ENCODE measurements at places on chromosomes 7 and 10.
A peak's percentile ranks its signal among the peaks of the same experiment; 100 is the strongest.

- peaks cover 13% of the 10 kb centered on the region for H3K4me1 ChIP-seq
- no peaks in the 10 kb centered on the region for H3K27me3 ChIP-seq
- H3K27ac ChIP-seq, result peak overlapping the region; percentile 81
- peak; percentile 82 for DNase-seq
- H3K36me3 ChIP-seq, result peaks cover 5% of the 10 kb centered on the region
These were observed 9.3 kb downstream of the ARL3 start for GRCh38 chr10:102704915-102705314.

DNA sequence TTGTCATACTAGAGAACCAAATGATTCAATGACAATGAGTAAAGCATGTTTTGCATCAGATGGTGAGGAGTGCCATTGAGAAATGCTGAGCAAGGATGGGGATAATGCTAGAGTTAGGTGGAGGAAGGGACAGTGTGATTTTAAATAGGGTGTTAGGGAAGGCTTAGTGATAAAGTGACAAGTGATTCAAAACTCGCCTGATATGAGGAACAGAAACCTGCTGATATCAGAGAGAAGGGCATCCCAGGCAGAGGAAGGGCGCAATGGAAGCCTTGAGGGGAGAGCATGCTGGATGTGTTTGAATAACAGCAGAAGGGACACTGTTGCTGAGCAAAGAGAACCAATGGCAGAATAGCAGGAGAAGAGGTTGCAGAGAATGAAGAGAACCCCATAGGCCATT lies 196.2 kb downstream of the NRG3 start:
- no peaks in the 10 kb centered on the region for H3K4me1 ChIP-seq
- no peak overlapping the region for H3K27ac ChIP-seq
- H3K27me3 ChIP-seq, result no peaks in the 10 kb centered on the region
- H3K4me3 ChIP-seq, result no peak overlapping the region
- no peak for DNase-seq

- peaks cover 9% of the 10 kb centered on the region for H3K4me1 ChIP-seq
- no peak for DNase-seq
- H3K27me3 ChIP-seq, result peaks cover 4% of the 10 kb centered on the region
- no peak overlapping the region for H3K4me3 ChIP-seq
- H3K36me3 ChIP-seq, result no peaks in the 10 kb centered on the region
These were observed 2.9 kb upstream of the MYOZ1 start for GRCh38 chr10:73644015-73644743.

- H3K27me3 ChIP-seq, result no peaks in the 10 kb centered on the region
- no peaks in the 10 kb centered on the region for H3K4me1 ChIP-seq
These were observed 148.7 kb upstream of the MKI67 start for GRCh38 chr10:128274938-128275337.

GRCh38 chr7:134709197-134709596 lies 62.5 kb downstream of the BPGM start:
- H3K36me3 ChIP-seq, result no peaks in the 10 kb centered on the region
- no peak overlapping the region for H3K27ac ChIP-seq
- H3K4me1 ChIP-seq, result peaks cover 16% of the 10 kb centered on the region

DNA sequence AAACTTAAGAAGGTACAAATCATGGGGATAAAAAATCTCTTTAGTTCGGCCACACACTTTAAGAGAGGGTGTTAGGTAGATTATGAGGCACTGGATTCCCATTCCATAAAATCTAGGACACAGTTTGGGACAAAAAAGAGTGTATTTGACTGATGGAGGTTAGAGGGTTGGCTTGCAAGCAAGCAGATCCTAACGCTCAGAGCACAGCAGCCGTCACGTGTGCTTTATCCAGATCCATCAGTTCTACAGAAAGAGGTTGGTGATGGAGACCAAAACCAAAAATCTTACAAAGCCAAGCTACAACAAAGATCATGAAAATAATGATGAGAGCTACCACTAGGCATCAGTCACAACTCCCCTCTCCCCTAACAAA lies 549.4 kb downstream of the TNS3 start:
- H3K36me3 ChIP-seq, result no peaks in the 10 kb centered on the region
- no peak overlapping the region for H3K27ac ChIP-seq
- no peaks in the 10 kb centered on the region for H3K4me1 ChIP-seq
- no peak for DNase-seq

DNA sequence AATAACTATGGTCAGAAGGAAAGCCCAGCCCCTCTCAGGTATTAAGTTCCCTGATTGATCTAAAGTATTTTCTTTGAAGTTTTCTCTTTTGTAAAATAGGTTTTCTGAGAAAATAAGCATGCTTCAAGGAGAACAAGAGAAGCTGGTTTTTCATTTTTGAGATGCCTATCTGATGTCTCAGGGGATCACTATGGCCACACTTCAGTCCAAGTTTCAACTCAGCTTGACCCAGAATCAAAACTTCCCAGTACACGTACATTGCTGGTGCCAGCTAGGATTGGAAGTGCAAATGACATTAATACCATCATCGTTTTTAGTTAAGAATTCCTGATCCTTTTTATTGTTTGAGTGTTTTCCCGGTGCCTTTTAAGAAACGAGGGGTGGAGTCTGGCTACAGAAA lies 7.2 kb downstream of the ITIH5 start:
- H3K36me3 ChIP-seq, result no peaks in the 10 kb centered on the region
- peaks cover 2% of the 10 kb centered on the region for H3K27me3 ChIP-seq
- H3K4me1 ChIP-seq, result no peaks in the 10 kb centered on the region
- DNase-seq, result peak; percentile 9
- no peak overlapping the region for H3K4me3 ChIP-seq

DNA sequence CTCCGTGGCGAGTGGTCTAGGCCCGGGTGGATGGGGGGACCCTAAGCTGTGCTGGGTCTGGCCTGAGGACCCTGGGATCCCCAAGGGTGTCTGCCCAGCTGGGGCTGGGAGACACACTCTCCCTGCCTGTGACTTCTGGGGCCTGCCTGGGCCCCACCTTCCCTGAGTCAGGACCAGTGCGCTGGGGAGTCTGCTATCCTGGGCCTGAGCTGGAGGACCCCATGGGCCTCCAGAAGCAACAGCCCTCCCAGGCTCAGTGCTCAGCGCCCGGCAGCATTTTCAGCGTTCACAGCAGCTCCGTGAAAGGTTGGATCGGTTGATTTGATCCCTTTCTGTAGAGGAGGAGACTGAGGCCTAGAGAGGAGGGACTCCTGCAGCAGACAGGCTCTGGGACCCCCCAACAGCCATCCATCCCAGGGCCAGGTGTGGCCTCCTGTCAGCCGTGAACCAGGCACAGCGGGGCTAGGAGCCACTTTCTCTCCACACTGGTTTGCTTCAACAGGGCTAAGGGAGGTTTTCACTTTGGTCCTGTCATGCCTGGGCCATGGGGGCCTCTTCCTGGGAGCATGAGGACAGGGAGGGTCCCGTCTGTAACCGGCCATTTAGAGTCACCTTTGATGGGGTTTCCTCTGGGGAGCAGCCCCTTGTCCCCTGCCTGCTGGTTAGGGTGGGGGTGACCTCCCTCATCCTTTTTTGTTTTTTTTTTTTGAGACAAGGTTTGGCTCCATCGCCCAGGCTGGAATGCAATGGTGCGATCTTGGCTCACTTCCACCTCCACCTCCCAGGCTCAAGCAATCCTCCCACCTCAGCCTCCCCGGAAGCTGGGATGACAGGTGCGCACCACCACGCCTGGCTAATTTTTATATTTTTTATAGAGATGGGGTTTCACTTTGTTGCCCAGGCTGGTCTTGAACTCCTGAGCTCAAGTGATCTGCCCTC lies 12.4 kb downstream of the FOXL3 start:
- no peak overlapping the region for H3K27ac ChIP-seq
- no peak overlapping the region for H3K4me3 ChIP-seq
- H3K27me3 ChIP-seq, result no peaks in the 10 kb centered on the region

DNA sequence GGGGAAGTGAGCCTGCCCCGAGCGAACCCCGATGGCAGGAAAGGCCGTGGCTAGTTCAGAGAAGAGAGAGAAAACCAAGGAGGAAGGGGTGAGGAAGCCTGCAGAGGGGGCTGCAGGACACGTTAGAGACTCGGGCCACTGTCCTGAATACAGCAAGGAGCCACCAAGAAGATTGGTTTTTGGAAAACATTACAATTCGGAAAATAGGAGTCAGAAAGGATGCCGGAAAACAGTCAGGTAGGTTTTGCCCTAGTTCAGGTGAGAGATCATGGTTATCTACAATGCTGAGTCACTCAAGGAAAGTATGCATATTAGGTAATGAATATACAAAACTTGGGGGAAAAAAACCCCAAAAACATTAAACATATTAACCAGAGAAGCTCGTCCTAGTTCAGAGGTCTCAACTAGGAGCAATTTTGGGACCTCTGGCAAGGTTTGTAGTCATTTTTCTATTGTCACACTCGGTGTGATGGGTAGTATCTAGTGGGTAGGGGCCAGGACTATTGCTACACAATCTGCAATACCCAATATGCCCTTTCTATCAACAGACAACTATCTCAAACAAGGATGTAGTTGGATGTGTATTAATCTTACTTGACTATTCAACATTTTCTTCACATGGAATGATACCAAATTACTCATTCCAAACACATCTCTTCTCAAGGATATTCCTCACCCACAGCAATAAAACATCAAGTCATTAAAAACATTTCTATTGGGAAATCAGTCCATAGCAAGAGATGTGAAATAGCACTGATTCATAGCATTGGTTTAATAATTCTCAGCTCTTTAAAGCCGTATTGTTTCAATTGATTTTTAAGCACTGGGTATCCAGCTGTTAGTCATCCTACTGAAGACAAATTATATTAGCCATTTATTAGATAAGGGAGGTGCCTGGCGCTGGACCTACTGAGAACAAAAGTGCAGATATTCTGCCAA lies 74.4 kb upstream of the RSU1 start:
- H3K36me3 ChIP-seq, result no peaks in the 10 kb centered on the region
- no peaks in the 10 kb centered on the region for H3K27me3 ChIP-seq
- peaks cover 9% of the 10 kb centered on the region for H3K4me1 ChIP-seq
- no peak overlapping the region for H3K4me3 ChIP-seq
- peak; percentile 81 for DNase-seq
- peak overlapping the region; percentile 29 for H3K27ac ChIP-seq

DNA sequence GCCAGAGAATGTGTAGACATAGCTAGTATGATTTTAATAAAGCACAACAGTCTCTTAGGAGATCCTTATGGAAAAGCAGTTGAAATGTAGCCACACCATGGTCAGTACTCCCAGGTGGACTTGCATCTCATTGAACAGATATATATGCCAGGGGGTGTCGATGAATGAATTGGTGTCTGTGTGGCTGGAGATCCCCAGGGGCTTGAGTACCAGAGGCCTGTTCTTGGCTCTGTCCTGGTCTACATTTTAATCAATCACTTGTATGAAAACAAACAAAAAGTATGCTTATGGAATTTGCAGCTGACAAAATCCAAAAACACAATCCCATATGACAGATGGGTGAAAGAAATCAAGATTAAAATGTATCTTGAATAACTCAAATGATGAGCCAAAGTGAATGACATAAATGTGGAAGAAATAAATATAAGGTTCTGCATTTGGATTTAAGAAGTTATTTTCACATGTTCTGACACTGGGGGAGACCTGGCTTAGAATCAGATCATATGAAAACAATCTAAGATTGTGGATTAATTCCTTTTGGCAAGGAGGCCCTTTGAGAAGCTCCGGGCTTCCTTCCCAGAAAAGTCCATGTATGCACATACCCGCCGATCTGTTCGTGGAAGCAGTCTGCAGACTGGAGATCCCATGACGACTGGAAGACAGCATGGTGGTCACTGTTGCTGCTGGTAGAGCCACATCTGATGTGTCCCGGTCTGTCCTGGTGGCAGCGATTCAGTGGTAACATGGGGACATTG lies 15.6 kb downstream of the CLEC2L start:
- DNase-seq, result no peak
- H3K27ac ChIP-seq, result no peak overlapping the region
- H3K4me1 ChIP-seq, result no peaks in the 10 kb centered on the region

DNA sequence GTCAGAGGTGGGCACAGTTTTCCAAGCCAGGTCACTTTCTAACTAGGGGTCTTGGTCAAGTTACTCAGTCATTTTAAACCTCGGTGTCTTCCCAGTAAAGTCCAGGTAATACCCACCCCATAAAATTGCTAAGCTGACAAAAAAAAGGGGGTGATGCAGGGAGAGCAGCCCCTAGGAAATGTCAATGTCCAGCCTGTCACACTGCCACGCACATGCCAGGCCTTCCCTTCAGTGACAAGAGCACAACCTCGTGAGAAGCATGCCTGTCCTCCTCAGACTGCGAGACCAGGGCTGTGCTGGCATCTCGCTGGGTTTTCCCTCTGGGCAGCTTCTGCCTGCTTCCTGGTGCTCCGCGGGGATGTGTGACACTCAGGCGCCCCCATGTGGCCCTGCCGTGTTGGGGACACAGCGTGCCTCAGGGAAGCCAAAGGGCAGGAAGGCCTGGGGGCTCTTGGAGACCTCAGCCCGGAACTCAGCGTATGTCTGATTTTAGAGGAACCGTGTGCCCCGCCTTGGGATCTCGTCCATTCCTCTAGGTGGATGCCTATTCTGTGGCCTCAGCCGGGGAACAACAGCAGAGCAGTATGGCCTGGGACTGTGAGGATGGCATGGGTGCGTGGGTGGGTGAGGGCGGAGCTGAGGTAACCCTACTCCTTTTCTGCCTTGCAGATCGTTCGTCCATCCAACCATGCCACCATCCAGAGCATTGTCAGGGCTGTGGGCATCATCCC lies 10.2 kb upstream of the GDF2 start:
- H3K4me3 ChIP-seq, result no peak overlapping the region
- peak; percentile 18 for DNase-seq
- H3K27ac ChIP-seq, result no peak overlapping the region
- H3K36me3 ChIP-seq, result no peaks in the 10 kb centered on the region
- H3K27me3 ChIP-seq, result peaks cover 5% of the 10 kb centered on the region
- no peaks in the 10 kb centered on the region for H3K4me1 ChIP-seq

DNA sequence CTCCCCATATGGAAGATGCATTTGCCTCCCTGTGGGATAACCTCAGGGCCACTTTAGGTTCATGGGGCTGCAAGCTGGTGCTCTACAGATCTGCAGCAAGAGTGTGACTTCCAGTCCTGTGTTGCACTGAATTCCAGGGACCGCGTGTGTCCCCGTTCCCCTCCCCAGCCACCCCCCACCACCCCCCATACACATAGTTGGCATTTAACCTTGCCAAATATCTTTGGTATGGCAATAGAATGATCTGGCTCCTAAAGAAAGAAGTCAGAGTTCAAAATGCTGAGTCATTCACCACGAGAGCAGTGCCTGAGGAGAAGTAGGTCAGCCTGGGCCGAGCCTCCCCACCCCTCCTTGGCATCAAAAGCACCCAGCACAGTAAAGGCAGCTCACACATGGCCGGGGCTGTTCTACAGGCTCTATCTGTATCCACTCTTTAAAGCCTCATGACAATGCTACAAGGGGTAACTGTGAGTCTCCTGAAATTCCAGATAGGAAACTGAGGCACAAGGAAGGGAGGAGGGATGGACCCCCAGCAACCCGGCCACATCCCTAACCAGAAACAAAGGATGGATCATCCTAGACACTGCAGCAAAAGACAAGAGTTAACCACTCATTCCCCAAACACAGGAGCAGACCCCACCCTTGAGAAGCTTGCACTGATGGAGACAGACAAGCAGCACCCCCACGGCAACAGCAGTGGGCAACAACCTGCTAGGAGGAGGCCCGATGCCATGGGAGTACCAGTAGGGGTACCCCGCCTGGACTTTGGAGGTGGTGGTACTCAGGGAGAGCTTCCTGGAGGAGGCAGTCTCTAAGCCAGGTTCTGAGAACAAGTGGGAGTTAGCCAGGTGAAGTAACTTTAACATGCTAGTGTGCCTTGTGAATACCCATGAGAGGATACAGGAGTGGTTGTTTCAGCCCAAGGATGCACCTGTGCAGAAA lies 70.3 kb upstream of the NANOS1 start:
- H3K4me1 ChIP-seq, result no peaks in the 10 kb centered on the region
- DNase-seq, result peak; percentile 36
- H3K27ac ChIP-seq, result no peak overlapping the region

GRCh38 chr7:67105377-67105776 lies 108.7 kb downstream of the TYW1 start:
- H3K36me3 ChIP-seq, result no peaks in the 10 kb centered on the region
- H3K27ac ChIP-seq, result no peak overlapping the region
- no peak overlapping the region for H3K4me3 ChIP-seq
- H3K27me3 ChIP-seq, result no peaks in the 10 kb centered on the region
